Activated T-cell treated with anti-CD3 and anti-CD28 coated beads for 48 hours (primary cell): ENCODE measurements at places on chromosomes 16 and 17.
A peak's percentile ranks its signal among the peaks of the same experiment; 100 is the strongest.

- no peak for DNase-seq
Measured at GRCh38 chr16:100989-101388, 23.0 kb downstream of the MPG start.

DNA sequence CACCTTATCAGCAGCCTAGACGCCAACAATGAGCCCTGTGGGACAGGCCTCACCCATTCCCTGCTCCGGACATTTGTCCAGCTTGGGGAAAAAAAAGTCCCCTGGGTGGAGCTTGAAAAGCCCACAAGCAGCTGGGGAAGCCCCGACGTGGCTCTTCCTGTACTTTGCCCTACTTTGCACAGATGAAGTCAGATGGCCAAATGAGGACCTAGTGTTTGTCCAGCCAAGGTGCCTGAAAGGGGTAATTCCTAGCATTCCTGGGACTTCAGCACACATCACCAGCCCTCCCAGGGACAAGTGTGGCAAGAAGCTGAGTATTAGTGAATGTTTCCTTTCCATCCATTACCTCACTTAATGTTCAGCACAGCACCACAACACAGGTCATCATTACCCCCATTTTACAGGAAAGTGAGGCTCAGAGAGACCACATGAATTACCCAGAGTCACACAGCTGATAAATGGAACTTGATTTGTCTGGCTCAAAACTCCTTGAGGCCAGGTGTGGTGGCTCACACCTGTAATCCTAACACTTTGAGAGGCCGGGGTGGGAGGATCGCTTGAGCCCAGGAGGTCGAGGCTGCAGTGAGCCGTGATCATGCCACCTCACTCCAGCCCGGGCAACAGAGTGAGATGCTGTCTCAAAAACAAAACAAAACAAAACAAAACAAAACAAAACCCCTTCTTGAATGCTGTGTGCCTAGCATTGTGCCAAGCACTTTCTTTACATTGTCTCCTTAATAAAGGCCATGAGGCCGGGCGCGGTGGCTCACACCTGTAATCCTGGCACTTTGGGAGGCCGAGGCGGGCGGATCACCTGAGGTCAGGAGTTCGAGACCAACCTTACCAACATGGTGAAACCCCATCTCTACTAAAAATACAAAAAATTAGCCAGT is 19.9 kb upstream of the PLLP start:
- no peak for DNase-seq

GRCh38 chr17:62588109-62588508 is 39.4 kb upstream of the MRC2 start:
- DNase-seq: no peak

DNA sequence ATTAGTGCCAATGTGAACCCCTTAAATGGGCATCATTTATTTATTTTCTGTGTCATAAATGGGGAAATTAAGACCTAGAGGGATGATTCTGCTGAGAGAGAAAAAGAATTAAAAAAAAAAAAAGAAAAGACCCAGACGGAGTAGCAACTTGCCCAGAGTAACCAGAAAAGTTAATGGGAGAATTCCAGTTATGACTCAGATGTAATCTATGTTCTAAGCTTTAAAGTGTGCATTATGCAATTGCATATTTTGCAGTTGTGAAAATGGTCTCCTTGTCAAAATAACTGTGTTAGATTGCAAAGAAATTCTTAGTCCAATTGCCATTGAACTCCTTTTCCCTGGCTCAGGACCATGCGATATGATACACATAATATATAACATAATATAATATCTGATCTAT is 38.6 kb upstream of the TBX2 start:
- DNase-seq: no peak

- peak; percentile 97 for DNase-seq
Measured at GRCh38 chr16:667780-668518, at the start of gene RHOT2. TSS of gene RHOT2 (plus strand) at chr16:668132. CDS start at chr16:668200, 68 bp downstream.

DNA sequence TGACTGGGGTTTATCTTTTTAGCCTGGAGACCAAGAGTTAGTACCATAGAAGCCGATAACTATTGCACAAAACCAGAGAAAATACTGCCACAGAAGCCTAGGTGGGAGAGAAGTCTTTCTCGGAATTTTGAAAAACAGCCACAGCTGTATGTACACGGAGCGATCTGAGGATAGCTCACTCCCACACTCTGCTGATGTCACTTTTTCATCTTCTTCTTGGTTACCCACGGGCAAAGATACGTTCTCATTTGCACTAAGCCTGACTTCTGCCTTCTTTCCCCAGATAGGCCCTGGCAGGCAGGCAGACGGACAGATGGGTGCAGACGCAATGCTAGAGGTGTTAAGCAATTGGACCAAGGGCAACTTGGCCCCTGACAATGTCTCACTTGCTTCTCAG is 9.1 kb upstream of the CBX4 start:
- no peak for DNase-seq

- DNase-seq: no peak
Measured at GRCh38 chr17:19310151-19310550, 52.4 kb downstream of the B9D1 start.

- peak; percentile 18 for DNase-seq
Measured at GRCh38 chr16:53053967-53054669, 673 bp upstream of the CHD9 start.

GRCh38 chr17:7114875-7115614 is 423 bp upstream of the ASGR2 start:
- no peak for DNase-seq

DNA sequence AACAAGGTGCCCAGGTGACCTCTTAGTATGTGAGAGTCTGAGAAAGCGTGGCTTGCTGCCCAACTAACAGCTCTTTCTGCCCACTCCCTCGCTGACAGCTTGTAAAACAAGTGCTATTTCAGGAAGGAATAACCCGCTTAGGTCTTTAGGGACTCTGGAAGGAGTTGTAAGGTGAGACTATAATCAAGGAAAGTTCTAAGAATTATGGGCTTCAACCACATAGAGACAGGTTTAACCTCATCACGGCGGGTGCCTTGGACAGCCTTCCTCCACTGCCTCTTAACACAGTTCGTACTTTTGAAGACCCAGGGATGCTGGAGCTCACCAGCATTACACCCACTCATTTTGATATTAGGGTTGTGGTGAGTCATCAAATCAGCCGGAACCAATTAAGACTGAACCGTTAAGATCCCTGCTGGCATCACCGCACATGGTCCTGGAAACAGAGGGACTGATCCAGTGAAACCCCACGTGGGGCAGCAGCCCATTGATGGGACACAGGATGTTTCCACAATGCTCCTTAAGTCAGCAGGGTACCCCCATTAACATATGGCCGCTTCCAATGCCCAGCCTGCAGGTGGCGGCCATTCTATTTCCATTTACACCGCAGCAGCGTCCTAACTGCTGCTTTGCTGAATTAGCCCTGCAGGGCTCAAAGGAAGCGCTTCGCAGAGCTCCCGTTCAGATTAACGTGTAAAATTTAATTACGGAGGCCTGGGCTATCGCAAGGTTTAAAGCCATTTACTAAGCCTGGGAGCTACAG is 176.6 kb upstream of the SDK2 start:
- no peak for DNase-seq

DNA sequence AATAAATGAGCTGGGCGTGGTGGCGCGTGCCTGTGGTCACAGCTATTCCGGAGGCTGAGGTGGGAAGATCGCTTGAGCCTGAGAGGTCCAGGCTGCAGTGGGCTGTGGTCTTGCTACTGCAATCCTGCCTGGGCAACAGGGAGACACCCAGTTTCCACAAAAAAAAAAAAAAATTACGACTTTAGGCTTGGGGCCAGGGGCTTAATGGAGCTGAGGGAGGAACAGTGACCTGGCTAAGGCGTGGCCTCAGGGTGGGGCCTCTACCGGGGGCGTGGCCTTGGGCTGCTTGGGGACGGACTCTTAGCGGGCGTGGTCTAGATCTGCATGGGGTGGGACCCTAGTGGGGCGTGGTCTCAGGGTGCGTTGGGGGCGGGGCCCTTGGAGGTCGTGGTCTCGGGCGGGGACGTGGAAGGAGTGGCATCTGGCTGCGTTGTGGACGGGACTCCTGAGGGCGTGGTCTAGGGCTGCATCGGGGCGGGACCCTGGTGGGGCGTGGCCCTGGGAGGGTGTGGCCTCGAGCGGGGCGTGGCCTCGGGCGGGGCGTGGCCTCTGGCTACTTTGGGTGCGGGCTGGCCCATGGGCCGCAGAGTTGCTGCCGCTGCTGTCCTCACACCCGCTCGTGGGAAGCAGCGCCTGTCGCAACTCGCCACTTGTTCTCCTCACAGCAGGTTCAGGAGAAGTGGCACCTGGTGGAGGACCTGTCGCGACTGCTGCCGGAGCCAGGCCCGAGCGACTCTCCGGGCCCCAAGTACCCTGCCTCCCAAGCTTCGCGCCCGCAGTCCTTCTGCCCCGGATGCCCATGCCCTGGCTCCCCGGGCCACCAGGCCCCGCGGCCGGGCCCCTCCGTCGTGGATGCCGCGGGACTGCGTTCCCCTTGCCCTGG is 5.8 kb upstream of the C17orf99 start:
- peak; percentile 96 for DNase-seq

- no peak for DNase-seq
Measured at GRCh38 chr16:90032674-90033331, 13.5 kb upstream of the DBNDD1 start.

DNA sequence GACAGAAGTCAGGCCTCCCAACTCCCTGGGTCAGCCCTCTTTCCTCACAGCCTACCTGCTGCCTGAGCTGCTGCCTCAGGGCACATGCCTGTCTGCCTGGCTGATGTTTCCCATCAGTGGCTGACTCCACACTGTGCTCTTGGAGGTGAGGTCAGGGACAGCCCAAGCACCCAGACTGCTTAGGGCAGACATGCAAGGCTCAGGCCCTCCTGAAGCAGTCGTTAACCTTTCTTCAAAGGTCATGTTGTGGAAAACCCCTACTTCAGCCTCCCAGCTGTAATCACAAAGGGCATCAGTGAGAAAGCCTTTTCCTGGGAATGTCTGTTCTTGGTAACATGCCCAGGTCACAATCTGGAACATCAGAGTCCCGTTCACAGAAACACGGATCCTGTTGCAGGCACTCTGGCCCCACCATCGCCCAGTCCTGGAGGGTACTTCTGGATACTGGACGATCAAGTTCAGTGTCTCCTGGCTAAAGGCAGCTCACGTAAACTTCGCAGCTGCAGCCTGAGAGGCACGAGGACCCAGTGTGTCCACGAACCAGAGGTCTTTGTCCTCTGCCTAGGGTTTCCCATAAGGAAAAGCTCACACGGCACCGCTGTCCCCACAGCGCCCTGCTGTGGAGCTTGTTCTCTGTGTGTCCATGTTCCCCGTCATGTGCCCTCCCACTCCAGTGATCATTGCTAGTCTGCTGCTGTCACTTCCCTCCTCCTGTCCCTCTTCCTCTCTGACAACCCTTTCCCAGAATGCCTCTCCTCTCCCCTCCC is 54.9 kb downstream of the GNAO1 start:
- DNase-seq: no peak

GRCh38 chr16:80946481-80946880 is 60.2 kb downstream of the CMC2 start:
- DNase-seq: no peak

GRCh38 chr16:84986102-84986501 is 25.2 kb downstream of the ZDHHC7 start:
- DNase-seq: no peak

- DNase-seq: no peak
Measured at GRCh38 chr17:50918933-50919296, 52.8 kb upstream of the TOB1 start.

DNA sequence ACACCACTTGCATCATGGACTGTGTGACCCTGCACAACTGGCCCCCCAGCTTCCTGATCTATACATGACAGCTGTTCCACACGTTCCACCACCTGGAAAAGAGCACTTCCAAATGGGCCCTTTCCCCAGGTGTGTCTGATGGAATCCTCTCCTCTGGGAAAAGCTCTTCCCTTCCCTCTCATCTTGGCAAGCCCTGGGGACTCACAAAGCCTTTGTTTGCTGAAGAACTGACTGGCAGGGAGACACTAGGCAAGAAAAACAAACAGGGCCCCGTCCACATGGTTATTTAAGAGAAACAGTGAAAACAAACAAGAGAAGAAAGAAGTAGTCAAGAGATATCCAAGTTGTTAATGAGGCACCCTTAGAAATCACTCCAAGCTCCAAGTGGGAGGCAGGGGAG is 52.6 kb downstream of the C16orf95 start:
- no peak for DNase-seq

DNA sequence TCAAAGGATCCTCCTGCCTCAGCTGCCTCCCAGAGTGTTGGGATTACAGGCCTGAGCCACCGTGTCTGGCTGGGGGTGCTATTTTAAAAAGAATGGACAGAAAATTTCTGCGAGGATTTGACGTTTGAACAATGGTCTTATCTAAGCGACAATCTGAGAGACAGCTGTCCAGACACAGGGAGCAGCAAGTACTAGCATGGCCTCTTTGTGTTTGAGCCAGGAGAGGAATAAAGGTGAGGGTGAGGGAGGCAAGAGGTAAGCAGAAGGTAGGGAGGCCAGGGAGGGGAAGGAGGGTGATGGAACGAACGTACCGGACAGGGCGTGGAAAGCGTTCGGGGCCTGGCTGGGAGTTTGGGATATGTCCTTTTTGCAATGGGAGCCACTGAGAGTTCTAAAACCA is 59.2 kb downstream of the PITPNC1 start:
- no peak for DNase-seq

DNA sequence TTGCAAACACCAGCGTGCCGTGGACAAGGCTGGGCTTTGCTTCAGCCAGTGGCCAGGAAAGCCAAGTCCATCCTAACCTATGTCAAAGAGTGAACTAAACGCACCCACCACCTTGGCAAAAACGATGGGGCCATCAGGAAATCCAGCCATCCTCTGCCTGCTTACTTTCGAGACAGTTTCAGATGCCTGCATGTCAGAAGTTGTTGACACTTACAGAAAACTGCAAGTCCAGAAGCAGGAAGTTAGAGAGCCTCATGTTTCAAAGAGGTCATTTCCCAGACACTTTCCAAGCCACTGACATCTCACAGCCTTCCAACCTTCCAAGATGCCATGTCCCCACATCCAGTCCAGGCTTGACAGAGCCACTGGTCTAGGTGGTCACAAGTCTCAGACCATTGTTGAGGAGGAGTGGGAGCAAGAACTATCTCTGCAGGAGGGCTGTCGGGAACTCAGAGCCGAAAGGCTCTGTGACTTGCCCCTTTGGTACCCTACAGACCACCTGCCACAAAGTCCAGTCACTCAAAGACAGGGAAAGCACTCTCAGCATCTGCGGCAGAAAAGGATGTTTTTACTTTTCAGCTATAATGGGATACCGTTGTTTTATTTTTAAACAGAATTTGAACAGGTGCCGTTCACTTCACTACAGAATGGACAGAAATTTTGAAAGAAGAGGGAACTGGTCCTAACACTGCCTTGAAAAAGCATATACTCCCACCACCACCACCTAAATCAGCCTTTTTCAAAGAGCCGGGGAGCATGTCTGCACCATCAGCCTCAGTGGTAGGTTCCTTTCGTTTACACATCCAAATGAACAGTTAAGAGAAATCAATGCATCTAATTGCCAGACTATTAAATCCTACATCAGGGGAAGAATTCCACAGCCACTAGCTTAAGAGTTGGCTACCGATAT is 5.1 kb downstream of the ZNF423 start:
- no peak for DNase-seq

- DNase-seq: no peak
Measured at GRCh38 chr16:11393366-11393765, 48.1 kb downstream of the RMI2 start.
